ENCODE measurements at places on chromosomes 3 and 15. TPM values are rescaled to one million over a fixed set of nuclear protein-coding genes. Genes with fewer than 3 reads are reported as not detected.

LRTM1 gene
- not detected for total RNA-seq

GOLGA8J gene
- total RNA-seq = not detected

CEP70 gene
- total RNA-seq = 22.6 TPM

LNP1 gene
- 2.8 TPM for total RNA-seq

CCR9 gene
- not detected for total RNA-seq

TJP1 gene
- 123 TPM for total RNA-seq

RYR3 gene
- 0.02 TPM for total RNA-seq

- no peak for DNase-seq
Observed at GRCh38 chr3:187678726-187679268, 8.6 kb upstream of the SST start.

GRCh38 chr3:186068243-186068552 is 40.7 kb downstream of the ETV5 start:
- no peak for DNase-seq

DNA sequence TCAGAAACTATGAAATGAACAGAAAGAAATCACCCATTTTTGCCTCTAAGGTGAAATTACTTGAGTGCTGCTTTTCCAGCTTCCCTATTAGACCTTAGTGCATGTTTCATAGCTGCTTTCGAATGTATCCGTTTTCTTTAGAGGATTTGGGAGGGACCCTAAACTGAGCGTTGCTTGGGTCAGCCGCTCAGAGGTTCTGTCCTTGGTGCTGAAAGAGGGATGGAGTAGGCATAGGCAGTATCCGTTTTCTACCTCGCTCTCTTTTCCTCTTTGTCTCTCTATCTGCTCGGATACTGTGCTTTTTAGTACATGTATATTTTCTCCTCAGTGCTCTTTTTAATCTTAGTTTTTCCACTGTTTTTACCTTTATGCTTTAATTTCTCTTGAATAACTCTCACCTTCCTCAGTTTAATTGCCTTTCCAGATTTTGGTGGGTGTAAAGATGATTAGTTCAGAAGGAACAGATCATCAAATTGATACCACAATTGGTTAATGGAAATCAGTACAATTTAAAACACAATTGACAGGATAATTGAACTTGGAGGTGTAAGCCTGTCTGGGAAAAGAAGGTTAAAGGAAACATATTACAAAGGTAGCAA is at the start of gene DRD3:
Gene DRD3 (minus strand): TSS at position 283 of the 599 bp plus-strand sequence. CDS start 7,060 bp downstream, outside the sequence.
- no peak for DNase-seq

DNA sequence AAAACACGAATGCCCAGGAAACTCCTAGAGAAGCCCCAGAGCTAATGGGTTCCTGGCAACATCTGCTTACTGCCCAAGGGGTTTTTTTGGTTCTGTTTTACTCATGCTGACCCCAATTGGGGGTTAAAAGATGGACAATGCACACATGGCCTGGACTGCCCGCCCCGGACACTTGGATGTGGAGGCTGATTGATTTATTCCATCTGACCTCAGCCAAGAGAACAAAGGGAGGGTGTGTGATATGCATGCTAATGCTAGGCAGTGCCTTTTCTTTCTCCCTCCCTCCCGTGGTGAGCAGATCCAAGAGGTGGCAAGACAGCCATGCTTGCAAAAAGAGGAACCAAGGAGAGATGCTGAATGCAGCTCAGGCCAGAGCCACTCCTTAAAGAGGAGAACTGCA is 3.3 kb upstream of the LRTM1 start:
- DNase-seq = no peak

DNA sequence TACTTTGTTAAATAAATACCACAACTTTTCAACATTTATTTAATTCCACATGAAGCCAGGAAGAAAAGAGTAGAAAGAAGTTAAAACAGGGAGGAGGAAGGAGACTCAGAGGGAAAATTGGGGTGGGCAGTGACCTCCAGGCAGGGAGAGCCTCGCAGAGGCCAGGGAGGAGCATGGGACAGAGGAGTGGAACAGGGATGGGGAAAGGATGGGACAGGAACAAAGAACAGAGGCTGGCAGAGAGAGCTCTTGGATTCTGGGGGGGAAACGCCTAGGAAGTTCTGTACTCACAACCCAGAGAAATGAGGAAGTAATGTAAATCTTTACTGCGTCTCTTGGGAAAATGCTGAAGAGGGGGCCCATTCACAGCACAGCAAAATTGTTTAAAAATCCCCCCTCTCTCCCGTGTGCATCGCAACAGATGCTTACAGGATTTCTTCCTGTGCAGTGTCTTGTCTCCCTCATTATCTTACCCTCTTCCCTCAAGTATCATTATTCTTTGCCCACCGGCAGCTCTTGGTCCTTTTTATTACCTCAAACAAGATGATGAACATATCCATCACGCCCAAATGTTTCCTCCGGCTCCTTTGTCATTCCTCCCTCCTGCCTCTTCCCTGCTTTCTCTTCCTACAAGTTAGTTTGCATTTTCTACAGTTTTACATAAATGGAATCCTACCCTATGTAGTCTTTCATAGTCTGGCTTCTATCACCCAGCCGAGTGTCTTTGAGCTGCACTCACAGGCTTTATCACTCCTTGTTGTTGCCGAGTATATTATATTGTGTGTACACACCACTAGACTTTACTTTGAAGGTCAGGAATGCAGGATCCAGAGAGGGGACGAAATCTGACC is 65.5 kb downstream of the ARHGAP31 start:
- DNase-seq = no peak

DNA sequence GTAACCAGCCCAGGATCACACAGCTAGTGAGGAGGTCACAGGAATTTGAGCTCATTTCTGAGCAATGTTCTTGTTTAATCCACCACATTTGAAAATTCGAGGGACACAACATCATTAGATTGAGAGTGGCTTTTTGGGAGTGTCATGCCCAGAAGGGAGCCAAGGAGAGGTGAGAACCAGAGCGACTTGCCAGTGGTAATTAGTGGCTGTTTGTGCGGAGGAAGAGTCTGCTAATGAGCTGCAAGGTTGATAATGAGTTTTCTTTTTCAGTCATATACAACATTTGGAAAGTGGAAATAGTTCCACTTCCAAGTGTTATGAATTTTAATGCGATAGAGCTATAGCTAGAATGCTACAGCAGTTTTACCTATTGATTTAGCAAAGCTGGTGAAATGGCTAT is 19.7 kb downstream of the GABRA5 start:
- no peak for DNase-seq

DNA sequence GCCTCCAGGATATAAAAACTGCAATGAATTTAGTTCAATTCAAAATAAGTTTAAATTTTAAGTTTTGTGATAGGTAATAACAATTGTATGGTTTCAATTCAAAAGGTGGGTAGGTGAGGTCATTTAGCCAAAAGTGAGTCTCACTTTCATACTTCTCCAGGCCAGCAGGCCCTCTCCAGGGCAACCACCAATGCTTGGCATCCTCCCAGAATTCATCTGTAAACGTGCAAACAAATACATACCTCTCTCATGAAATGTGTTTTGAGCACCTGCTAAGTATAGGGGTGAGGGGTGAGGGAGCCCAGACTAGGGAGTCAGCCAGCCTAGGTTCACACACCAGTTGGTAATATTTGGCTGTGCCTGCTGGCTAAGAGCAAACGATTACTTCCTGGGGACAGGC is 22.0 kb upstream of the RBSN start:
- DNase-seq = no peak

DNA sequence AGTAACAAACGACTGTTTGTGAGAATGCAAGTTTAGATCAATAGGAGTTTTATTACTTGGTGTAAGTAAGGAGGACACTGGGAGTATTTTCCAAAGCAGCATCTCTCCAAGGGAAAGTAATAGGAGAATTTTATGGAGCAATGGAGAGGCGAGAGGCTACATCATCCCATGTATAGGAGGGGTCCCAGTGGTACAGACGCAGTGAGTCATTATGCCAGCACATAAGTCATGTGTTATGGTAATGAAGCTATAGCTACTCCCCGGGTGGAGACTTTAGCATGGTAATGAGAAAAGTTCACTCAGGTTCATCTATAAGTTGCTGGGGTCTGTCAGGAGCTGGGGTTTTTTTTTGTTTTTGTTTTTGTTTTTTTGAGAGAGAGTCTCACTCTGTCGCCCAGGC is 29.5 kb upstream of the ZNF445 start:
- no peak for DNase-seq

- DNase-seq = no peak
Observed at GRCh38 chr15:71688509-71689094, 121.8 kb upstream of the NR2E3 start.

DNA sequence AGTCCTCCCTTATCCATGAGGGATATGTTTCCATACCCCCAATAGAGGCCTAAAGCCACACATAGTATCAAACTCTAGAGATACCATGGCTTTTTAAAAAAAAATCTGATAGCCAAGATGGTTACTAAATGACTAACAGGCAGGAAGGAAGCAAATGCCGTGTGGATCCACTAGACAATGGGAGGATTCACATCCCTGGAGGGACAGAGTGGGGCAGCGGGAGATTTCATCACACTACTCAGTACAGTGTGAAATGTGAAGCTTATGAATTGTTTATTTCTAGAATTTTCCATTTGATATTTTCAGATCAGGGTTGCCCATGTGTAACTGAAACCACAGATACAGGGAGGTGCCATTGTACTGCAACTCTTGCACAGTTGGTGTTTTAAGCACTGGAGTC is 826.6 kb downstream of the SQOR start:
- no peak for DNase-seq

Measured in left ventricle myocardium superior (tissue), 1 donor.